ENCODE measurements at places on chromosomes 6 and 20.

GRCh38 chr6:31351033-31351380 is 6.0 kb downstream of the HLA-B start:
- DNase-seq = no peak

GRCh38 chr6:4368649-4369048 is 233.3 kb upstream of the ECI2 start:
- no peak for DNase-seq

DNA sequence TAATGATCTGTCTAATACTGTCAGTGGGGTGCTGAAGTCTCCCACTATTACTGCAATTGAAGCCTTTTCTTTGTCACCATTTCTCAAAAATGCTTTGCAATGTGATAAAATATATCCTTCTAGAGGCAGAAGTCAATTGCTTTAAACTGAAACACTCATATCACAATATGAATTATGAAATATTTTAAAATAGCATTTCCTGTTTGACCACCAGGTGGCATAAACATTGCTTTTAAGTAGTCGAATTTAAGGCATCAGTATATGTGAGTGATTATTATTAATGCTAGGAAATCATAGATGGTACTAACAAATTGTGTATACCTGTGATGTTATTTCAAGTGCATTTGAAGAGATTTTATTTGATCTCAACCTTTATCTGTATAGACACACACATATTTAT is 87.5 kb downstream of the MEI4 start:
- DNase-seq = no peak

DNA sequence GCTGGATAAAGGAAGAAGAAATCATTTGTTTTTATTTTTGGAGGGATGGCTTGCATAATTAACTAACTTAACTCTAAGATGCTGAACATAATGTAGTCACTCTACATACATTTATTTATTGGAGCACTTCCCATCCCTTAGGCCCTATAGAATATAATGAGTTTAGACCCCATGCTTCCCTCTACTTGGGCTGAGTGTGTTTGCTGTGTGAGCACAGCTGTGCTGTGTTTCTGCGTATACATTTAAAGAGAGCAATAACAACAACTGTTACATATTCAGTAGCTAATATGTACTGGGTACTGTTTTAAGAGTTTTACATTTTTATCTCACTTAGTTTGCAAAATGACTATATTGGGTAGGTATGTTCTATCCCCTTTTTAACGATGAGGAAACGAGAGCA is 736.6 kb upstream of the NRSN1 start:
- DNase-seq = no peak

GRCh38 chr6:37867756-37868446 is 48.4 kb downstream of the ZFAND3 start:
- DNase-seq = no peak

DNA sequence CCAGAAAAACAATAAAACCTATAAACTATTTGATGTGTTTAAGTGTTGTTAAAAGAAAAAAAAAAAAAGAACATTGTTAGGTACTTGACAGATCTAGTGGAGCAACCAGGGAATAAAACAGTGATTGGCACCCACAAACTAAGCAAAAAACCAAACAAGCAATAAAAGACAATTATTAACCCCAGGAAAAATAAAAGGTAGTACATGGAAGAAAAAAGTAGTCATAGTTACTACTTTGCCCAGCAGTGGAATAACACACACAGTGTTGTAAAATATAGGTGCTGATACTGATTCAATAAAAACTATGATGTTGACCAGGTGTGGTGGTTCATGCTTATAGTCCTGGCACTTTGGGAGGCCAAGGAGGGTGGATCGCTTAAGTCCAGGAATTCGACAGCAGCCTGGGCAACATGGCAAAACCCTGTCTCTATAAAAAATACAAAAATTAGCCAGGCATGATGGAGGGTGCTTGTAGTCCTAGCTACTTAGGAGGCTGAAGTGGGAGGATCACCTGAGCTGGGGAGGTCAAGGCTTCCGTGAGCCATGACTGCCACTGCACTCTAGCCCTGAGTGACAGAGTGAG is 43.9 kb downstream of the PIGU start:
- no peak for DNase-seq

DNA sequence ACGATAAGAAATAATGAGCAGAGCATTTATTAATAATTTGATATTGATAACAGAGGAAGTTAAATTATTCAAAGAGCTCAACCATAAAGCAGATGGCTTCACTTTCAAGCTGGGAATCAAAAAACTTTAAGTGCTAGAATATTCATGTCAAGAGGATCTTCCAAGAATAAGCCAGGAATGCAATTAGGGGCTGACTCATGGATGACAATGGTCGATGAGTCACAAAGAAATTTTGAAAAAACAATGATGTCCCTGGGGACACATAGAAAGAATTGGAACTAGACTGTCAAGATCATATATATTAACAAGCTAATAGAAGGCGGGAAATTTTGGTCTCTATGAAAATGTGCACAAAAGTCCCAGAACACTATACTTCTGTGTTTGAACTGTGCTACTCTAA is 304.1 kb downstream of the LAMA2 start:
- DNase-seq = no peak

- DNase-seq = no peak
Observed at GRCh38 chr6:10463040-10463439, 48.2 kb upstream of the TFAP2A start.

GRCh38 chr6:98845211-98846020 is 11.0 kb downstream of the POU3F2 start:
- DNase-seq = peak; percentile 39

DNA sequence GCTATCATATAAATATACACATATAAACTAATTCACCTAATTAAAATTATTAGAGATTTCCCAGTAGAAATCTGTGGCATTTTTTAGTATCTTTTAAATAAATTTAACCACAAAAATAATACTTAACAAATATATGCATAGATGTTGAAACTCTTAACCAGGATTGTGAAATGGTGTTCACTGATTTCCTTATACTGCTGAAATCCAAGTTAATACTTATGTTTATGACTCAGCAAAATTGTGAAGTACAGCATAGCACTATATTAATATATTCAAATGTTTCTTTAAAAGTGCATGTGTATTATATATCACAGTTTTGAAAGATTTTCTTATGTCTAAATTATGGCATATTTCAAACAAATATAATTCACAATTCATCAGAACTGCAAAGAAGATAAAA is 328.2 kb upstream of the MANEA start:
- no peak for DNase-seq

GRCh38 chr6:10901770-10902169 is 14.9 kb downstream of the SYCP2L start:
- no peak for DNase-seq

DNA sequence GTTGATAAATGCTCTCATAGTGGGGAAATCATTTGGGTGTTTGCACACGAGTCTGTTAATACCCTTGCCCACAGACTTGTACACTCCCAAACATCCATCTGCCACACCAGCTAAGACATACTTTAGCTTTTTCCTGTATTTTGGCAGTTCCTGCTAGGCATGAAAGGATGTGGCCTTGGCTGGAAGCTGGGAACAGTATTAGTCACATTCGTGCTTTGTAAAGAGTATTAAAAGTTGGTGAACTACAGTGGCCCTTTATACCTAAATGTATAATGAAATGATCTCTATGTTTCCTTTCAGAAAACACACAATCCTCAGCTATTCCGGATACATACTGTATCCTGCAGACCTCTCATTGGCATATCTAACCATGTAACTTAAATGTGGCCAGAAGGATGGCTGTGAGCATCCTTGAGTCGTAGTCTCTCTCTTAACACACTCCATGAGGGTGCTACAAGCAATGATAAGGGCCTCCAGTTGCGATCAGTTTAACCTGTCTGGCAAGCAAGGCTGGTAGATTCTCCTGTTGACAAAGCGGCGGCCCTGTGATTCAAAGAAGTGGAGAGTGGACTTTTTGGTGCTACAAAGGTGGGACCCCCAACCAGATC is 1.5 kb downstream of the LEMD2 start:
- no peak for DNase-seq

DNA sequence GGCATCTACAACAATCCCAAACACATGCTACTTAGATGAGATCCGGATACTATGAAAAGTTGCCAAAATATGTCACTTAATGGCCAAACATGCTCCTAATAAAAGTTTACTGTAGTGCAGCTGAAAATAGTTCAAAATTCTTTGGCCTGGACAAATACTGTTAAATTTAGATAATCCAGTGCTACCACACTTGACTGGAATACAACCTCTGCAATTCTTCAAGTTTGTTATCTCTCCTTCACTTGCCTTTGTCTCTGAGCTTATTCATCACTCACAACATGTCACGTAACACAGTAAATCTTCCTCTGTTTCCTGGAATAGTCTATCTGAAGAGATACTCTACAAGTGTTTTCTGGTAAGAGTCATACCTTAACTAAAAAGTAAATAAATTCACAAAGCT is 10.5 kb upstream of the PLN start:
- no peak for DNase-seq

DNA sequence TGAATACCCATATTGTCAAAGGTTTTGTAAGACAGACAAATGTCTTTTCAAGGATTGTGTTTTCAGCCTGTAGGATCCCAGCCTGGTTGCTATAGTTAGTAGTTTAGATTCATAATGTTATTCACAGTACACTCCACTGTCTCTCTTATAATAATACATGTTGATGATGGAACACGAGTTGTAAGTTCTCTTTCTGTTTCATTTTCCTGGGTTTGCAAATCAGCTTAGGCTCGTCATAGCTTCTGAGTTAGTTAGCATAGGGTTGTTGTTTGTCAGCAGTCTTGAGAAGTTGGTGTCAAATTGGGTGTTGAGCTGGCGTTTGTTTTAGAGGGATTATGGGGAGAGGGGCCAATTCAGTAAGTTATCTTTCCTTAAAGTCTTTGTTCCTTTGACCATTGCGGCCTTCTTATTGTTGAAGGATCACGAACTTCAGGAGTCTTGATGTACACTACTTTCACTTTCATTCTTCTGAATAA is 45.8 kb downstream of the QKI start:
- DNase-seq = peak; percentile 4

- no peak for DNase-seq
Observed at GRCh38 chr20:432677-433299, 24.7 kb downstream of the RBCK1 start.

DNA sequence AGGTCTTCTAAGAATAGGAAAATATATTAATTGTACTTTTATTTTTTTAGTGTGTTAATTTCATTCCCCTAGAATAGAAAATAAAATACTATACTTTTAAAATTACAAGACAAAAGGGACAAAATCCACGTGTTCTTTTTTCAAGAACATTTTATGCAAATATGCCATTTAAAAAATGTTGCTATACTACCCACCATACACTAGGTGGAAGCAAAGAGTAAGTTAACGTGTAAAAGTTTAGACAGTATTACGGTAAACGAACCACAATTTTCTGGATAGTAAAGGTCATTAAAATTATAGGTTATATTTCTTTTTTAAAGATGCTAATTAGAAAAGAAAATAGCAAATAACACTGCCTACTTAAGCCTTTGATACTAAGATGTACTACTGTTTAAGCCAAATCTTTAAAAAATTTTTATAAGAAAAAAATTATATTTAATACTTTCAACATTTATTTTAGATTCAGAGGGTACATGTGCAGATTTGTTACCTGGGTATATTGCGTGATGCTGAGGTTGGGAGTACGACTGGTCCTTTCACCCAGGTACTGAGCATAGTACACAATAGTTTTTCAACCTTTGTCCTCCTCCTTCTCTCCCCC is 287.6 kb downstream of the PHF3 start:
- DNase-seq = no peak

- DNase-seq = no peak
Observed at GRCh38 chr20:62367136-62367632, at the start of gene LAMA5. TSS of gene LAMA5 (minus strand) at chr20:62367312. CDS start at chr20:62367245, 67 bp downstream.

GRCh38 chr6:101597693-101598092 is 204.2 kb downstream of the GRIK2 start:
- DNase-seq = no peak

DNA sequence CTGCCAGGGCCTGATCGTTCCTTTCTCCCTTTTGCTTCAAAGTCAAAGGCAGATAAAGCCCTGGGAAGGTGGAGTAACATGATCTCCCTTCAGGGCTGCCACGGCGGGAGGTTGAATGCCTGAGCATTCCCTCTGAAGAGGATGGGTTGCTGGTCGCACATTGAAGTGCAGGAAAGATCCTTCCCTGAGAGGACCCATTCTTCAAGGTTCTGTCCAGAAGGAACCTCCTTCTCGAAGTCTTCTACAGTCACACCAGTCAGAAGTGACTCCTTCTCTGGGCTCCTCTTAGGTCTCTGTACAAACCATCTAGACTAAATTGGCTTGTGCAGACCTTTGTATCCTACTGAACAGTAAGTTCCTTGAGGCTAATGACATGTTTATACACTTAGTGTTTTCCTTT is 192.6 kb upstream of the VGLL2 start:
- no peak for DNase-seq

- no peak for DNase-seq
Observed at GRCh38 chr6:49541936-49542335, 8.5 kb upstream of the C6orf141 start.

DNA sequence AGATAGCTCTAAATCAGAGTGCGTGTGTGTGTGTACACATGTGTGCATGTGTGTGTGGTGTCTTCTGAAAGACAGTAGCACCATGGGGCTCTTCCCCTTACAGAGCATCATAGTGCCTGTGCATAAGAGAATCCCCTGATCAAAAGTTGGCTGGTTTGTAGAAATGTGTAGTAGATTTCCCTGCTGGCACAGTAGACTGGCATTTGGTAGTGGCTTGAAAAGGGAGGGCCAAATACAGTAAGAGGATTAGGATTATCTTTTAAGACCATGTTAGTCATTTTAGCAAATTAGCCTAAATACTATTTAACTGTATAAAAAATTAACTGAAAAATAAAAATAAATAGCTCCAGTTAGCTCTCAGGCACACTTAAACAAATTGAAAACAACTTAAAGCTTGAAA is 112.6 kb downstream of the B3GAT2 start:
- DNase-seq = no peak

- no peak for DNase-seq
Observed at GRCh38 chr20:23037017-23037481, 1.9 kb downstream of the SSTR4 start.

- no peak for DNase-seq
Observed at GRCh38 chr6:99019381-99019780, 71.6 kb upstream of the FBXL4 start.

DNA sequence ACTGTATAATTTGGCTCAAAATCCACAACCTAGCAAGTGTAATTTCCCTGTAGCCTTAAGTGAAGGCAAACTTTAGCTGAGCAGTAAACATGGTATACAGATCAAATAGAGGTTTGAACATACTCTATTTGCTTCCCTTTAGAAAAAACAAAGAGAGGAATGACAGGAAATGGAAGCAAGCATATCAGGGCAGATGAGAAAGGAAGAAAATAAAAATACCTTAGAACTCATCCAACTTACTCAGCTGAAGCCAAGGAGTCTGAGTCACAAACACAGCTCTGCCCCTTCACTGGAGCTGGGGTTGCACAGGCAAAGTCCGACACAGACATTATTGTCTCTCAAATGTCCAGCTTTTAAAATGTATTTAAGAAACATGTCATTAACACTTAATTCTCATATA is 379.9 kb upstream of the IRAK1BP1 start:
- no peak for DNase-seq

GRCh38 chr6:56807326-56807988 is 147.4 kb upstream of the BEND6 start:
- no peak for DNase-seq

DNA sequence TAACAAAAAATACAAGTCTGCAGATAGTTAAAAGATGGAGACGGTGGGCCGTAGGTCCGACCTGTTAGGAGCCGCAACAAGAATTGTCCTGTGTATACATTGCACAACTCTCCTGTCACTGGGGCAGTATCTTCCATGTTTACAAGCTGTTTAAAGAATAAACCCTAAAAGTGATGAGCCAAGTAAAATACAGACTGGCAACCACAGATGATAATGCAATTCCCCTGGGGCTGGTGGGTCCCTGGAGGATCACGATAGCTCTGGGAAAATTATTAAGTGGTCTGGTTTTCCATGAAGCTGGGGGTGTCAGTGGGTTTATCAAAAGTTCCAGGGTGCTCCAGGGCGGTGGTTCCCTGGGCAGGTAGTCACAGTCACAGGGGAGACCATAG is 8.1 kb upstream of the FAM50B start:
- no peak for DNase-seq
